ENCODE measurements at places on chromosomes 3 and 15.

GRCh38 chr3:139978966-139979365 is 44.0 kb downstream of the CLSTN2 start:
- no peak for DNase-seq

DNA sequence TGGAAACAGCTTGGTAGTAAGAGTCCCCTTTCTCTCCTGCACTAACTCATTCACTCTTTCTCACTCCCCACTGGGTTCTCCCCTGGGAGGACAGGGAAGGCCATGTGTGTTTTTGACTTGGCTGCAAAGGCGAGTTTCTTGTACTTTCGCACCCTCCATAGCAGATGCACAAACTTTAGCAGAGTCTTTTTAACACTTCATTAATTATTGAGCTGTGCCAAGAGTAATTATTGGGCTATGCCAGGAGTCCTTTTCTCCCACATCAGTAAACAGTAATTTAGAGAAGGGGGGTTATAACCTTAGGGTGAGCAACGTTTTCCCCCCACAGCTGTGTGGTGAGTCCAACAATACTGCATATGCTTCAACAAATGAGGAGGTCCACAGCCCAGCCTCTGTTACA is 224.4 kb upstream of the ATP11B start:
- DNase-seq, result no peak

GRCh38 chr3:60289341-60290121 is 961.7 kb downstream of the FHIT start:
- no peak for DNase-seq

DNA sequence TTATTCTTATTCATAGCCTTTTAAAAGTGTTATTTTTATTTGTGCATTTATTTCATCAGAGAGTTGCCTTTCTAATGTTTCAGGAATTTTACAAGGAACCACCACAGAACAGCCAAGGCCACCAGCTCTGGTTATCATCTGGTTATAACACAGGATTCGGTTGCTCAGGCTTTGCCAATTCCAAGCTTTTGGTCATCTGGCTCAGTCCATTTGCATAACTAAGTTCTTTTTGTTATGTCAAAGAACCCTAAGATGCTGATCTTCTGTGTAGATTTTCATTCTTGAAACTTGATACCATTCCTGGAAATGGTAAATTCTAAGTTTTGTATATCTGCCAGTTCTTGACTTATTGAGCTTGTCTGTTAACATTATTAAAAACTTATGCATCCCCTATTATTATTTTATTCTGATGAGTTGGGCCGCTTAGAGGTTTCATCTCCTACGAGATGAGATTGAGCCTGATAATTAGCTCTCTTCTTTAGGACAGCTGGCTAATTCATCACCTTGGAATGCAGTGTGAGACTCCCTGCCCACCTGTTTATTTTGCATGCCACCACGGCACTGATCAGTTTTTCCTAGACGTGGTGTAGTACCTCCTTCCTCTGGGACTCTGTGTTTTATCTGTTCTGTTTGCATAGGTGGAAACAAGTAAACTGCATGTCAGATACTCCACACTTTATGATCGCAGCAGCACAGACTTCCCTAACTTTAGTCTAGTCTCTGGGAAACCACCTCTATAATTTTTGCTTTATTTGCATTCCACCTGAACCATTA is 264.8 kb downstream of the SLCO3A1 start:
- no peak for DNase-seq

DNA sequence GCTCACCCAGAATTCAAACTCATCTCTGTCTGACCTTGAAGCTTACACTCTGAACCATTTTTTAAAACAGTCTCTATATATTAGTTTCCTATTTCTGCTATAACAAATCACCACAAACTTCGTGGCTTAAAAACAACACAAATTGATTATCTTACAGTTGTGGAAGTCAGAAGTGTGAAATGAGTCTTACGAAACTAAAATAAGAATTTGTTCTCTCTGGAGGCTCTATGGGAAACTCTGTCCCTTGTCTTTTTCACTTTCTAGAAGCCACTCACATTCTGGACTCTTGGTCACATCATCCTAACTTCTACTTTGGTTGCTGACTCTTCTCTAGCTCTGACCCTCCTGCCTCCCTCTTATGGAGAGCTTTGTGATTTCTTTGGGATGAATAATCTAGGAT is 429.3 kb upstream of the THBS1 start:
- DNase-seq, result no peak
